Right forelimb (tissue), 1 donor: ENCODE measurements at places on chromosomes 7 and 10.
A peak's percentile ranks its signal among the peaks of the same experiment; 100 is the strongest.

DNA sequence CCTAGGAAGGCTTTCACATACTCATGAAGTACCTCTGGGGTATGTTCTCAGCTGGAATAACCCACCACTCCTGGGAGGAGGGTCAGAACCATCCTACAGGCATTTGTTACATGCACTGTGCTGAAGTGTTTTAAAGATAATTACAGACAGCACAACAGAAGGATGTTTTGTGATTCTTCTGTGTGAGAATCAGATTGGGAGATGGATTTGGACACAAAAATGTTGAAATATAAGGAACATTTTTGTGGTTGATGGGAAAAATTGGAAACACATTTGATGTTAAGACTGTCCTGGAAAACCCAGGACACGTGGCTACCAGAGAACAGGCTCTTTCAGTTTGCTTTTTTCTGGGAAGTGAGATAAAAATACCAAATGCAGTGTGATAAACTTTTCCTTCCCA is 61.4 kb downstream of the BICC1 start:
- no peak for DNase-seq

DNA sequence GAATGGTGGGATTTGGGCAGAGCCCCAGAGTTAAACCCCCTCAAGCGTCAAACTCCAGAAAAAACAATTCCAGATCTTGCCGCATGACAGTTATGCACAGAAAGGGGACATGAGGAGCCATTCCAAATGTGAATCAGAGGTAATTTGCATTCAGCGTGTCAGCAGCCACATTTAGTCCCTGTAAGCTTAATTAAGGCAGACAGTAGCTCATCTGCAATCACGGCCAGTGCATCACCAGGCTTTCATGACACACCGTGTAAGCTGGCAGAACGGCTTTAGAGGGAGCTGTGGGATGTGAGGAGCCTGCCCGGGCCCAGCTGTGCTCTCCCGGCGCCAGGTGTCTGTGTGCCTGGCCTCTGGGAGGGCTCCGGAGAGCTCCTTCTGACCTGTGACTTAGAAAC is 18.7 kb upstream of the PRKAG2 start:
- DNase-seq = no peak

DNA sequence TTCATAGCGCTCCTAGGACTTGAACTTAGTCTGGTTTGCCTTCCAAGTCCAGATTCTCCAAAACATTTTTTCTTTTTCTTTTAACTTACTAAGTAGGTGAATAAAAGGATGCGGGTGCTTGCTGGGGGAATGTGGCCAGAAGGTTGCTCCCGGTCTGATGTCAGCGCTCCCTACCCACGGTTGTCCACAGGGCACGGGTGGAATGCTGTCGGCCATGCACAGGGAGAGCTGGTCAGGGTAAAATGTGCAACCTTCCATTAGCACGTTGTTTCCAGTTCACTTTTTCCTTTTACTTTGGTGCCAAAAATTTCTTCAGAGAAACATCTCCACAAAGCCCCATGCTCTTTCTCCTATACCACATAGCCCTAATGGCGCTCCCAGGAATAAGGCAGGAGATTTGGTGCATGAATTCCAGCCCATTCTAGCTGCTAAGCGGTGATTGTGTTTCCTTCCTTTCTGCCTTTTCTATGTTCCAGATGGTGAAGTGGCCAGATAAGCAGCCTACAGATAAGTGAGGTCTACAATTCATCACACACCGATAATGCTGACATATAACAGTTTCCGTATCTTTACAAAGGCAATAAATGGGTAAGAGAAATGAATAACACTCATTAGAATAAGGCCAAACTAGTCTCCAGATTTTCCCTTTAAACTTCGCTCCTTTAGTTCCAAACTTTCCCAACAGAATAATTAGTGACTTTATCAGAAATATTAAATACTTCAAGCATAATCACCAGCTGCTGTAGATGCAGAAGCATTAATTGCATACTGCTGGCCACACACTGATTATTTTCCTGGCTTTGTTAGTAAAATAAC is 138.3 kb upstream of the FGFR2 start:
- DNase-seq = no peak

DNA sequence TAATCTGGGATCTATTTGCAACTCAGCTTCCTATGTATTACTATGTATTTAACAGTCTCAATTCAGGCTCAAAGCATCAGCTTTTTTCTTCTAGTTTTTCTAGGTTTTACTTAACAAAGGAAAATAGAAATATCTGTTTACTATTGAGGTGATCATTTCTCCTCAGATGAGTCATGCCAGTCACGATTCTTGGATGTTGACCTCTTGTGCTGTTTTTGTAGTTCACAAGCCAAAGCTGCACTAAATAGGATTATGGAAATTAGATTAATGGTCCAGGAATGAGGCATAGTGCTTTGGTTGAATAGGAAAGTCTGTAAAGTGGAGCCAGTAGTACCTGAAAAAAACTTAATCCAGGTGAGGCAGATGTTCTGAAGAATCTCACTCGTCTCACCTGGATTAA is 198.3 kb upstream of the KAT6B start:
- DNase-seq = no peak

- DNase-seq = no peak
Observed at GRCh38 chr10:122348935-122349361, 25.6 kb upstream of the PLEKHA1 start.

DNA sequence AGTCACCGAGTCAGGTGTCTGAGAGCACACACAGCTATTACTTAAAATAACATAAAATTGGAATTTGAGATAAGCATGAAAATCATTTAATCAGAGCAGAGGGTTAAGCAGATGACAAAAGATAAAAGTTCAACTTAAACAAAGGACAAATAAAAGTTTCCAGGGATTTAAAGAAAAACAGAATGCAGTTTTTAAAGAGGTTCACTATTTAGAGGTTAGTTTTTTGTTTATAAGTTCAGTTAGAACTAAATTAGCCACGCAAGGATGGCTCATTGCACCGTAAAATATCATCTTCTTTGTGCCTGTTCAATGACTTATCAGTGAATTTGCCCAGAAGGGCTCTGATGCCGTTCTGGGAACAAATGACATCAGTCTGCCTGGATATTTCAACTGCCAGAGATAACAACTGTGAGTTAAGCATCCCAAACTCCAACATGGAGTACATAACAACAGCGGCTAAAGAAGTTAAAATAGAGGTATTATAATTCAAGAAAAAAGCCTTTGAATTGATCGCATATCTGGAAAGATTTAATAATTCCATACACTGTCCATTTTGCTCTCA is 107.8 kb downstream of the ANK3 start:
- DNase-seq = no peak

GRCh38 chr7:22821702-22822485 is 755 bp downstream of the TOMM7 start:
- DNase-seq = no peak

GRCh38 chr7:101882595-101883564 is 65.5 kb downstream of the CUX1 start:
- DNase-seq = no peak

DNA sequence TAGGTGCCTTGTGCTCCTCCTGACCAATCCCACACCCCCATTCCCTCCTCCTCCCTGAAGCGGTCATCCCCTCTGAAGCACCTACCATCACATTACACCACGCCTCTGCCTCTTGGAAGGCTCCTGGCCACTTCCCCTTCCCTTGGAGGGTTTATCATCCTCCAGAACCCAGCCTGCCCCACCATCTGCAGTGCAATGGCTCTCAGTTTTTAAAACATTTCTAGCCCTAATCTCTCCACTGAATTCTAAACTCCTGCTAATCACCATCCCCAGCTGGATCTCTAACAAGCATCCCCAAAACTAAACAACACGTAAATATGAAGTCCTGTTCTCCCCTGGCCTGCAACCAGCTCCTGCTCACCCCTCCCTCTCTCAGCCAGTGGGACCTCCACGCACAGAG is 70.6 kb downstream of the PIP4K2A start:
- no peak for DNase-seq

DNA sequence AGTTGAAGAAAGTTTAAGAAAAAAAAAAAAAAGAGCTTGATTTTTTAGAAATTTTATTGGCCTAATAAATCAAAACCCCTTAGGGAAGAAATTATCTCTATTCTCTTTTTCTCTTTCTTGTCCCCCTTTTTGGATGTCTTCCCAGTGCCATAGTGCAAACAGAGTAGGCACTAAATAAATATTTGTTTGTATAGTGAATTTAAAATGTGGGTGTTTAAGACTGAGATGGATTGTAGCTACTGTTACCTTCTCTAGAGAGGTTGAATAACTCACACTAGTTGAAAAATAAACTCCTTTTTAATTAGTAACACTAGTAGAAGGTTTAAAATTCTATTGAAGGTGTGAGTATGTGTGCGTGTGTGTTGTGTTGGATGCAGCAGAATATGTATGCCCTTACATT is 783.8 kb downstream of the NXPH1 start:
- DNase-seq = no peak

DNA sequence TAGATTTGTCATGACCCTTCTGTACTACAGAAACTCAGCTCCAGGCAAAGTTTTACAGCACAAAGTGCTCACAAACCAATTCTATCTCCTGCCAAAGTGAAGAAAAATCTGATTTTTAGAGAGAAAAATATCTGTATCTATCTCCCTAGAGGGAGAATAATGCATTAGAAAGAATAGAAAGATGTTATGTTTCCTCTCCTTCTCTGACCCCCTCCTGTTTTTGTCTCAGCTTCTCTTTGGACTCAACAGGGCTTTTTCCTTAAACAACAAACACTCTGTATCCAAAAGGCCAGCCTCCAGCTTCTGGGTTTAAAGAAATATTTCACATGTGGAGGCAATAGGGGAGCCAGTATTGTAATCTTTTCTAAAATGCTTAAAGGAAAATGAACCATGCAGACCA is 627.4 kb downstream of the REEP3 start:
- no peak for DNase-seq

DNA sequence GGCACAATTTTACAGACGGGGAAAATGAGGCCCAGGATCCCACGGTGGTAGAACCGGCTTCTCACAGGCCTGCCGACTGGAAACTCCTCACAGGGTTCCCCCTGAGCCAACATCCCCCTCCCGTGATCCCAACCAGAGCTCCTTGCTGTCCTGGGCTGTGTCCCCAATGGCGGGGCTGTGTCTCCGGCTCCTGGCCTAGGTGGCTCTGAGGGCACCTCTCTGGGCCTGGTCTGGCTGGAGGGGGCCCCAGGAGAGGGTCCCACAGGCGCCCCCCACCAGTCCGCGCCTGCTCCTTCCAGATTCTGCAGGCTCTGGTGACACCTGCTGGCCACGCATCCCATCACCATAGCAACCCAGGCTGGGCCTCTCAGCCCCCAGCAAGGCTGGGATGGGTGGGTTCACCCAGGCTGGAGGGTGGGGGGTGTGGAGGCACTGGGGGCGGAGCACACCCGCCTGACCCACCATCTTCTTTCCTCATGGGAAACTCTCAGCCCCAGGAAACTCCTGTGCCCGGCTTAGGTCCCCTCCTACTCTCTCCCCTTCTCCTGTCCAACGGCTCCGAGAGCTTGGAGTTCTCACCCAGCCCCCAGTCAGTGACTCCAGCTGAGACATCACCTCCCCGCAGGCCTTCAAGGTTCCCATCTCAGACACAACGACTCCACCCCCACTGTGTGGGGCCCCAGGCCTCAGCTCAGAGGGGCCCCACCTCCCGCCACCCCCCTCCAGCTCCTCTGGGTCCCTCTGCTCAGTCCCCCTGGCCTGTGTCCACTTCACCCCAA is 27.1 kb upstream of the TNRC18 start:
- peak; percentile 84 for DNase-seq

DNA sequence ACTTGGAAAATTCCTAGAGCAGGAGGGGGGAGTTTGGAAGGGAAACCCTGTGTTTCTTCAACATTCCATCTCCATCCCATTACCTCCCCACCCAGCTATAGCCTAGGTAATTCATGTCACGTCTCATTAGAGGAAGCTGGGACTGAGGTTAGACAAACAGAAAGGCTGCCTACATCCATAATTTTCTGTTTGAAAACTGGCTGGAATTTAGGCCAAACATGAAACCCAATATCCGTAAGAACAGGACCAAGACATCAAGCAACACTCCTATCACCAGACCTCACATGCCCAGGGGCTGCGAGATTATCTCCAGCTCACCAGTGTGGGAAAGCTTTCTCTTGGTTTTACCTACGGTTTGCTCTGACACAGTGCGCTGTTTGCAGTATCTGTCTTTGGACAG is 316.3 kb downstream of the FRMD4A start:
- DNase-seq = no peak

DNA sequence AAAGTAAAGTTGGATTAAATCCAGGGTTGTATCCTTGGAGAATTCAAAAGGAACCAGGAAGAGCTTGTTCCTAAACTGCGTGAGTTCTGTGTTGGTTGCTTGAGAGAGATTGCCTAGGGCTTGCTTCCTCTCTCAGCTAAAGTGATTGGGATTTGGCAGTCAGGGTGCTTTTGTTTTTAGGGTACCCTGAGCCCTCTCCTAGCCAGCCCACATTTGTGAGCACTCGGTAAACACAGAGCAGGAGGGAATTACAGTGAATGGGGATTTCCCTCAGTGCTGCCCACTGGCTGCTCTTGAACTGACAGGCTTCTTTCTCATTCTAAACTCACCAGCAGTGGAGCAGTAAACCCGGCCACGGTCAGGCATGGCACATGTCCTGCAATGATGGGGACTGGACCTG is 146.9 kb downstream of the TPST1 start:
- DNase-seq = no peak

GRCh38 chr10:48937796-48938195 is 1.8 kb downstream of the LRRC18 start:
- no peak for DNase-seq

- no peak for DNase-seq
Observed at GRCh38 chr10:71740069-71740653, 20.6 kb upstream of the C10orf105 start.

DNA sequence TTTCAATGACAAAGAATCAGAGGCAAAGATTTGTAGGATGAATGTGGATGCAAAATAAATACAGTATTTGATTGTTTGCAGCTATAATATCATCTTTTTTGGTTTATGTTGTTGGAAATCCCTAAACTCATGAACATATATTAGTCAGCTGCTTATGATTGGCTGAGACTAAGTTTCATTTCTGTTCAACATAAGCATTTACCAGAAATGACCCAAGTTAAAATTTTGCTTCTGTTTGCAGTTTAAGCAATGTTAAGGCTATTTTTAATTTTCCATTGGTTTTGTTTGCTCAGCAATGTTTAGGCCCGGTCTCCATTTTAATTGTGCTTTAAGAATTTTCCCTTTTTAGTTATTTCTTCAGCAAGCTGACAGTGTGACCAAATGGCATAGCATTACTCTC is 22.0 kb downstream of the GIMAP6 start:
- no peak for DNase-seq

- no peak for DNase-seq
Observed at GRCh38 chr7:11485636-11486035, 346.4 kb downstream of the THSD7A start.

DNA sequence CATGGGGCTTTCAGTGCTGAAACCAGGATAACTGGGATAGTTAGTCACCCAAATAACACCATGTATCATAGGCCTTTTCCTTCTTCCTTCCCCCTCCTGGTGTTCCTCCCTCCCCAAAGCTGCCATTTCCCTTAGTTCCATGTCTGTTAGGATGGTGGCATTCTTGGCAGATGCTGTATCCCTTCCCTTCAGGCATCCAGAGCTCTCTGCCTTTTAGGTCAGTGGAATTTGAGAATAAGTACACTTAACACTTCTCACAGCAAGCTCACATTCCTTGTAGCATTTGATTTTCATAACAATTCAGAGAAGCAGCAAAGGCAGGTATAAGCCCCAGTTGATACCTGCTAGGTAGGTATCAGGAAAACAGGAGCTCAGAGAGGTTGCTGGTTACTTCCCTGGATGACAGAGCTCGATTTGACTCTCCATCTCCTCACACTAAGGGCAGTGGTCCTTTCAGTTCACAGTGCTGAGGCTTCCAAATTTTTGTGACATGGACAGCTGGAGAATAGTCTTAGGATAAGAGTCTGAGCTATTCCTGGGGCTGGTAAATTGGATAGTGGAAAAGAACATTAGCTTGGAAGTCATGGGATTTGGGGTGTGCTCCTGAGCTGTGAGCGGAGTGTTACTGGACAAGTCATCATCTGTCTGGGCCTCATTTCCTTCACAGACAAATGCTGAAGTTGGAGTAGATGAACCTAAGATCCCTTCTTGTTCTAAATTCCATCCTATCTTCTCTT is 108.7 kb upstream of the RHOBTB1 start:
- no peak for DNase-seq
